ENCODE measurements at places on chromosomes 12 and 14.

DNA sequence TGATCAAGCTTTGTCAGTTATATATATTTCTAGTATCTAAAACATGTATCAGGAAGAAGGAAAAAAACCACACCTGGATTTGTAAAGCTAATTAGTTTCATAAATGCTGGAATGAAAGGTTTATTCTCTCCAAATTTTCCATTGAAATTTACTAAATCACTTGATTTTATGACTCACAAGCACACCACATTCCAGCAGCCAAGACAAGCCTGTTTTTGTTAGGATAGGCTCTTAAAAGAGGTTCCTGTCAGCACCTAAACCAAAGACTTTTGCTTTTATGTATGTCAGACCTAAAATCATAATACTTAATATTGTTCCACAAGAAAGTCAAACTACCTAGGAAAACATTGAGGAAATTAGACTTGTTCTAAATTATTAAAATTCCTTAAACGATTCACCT, 85.3 kb upstream of the PAWR start:
- DNase-seq: peak; percentile 41

DNA sequence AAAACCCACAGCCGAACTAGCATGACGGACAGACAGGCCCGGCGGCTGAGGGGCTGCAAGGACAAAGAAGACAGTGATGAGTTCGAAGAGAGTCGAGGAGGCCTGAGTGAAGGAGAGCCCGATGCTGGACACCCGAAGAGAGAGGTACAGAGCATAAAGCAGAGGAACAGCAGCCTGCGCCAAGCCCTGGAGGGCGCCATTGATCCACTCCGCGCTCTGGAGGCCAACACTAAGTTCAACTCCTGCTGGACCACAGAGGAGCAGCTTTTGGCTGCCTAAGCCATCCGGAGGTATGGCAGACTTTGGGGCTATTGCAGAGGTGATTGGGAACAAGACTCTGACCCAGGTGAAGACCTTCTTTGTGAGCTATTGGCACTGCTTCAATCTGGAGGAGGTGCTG, 7.8 kb upstream of the PLXNC1 start:
- no peak for DNase-seq

- DNase-seq: no peak
Observed at GRCh38 chr12:120702637-120703036, 7.6 kb upstream of the UNC119B start.

- no peak for DNase-seq
Observed at GRCh38 chr12:108613548-108613947, 15.7 kb upstream of the TMEM119 start.

GRCh38 chr12:122884860-122885259, 11.1 kb downstream of the VPS37B start:
- no peak for DNase-seq

- no peak for DNase-seq
Observed at GRCh38 chr12:8712572-8712971, 14.8 kb downstream of the RIMKLB start.

DNA sequence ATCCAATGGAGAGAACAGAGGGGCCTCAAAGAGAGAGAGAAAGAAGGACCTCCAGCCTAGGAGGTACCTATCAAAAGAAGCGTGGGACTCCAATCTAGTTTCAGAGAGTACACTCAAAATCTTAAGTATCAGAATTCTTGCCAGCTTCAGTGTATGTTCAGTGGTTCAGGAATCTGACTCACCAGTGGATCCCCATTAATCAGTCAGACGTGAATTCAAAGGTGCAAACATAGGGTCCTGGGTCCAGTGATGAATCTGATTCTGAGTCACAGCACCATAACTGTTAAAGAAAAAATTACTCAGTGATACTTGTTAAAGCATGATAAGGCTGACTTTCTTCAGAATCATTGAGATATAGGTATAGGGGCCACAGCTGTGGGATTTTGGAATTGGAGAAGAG, 33.2 kb downstream of the ETNK1 start:
- DNase-seq: peak; percentile 63
